ENCODE measurements at places on chromosomes 16 and 17. TPM values are rescaled to one million over a fixed set of nuclear protein-coding genes. Genes with fewer than 3 reads are reported as not detected.

Gene CCL1
- not detected for total RNA-seq

GRCh38 chr17:43914451-43914850 lies 7.1 kb upstream of the MPP2 start:
- no peak for DNase-seq

GRCh38 chr16:24116989-24117388 lies 139.1 kb upstream of the CACNG3 start:
- no peak for DNase-seq

DNA sequence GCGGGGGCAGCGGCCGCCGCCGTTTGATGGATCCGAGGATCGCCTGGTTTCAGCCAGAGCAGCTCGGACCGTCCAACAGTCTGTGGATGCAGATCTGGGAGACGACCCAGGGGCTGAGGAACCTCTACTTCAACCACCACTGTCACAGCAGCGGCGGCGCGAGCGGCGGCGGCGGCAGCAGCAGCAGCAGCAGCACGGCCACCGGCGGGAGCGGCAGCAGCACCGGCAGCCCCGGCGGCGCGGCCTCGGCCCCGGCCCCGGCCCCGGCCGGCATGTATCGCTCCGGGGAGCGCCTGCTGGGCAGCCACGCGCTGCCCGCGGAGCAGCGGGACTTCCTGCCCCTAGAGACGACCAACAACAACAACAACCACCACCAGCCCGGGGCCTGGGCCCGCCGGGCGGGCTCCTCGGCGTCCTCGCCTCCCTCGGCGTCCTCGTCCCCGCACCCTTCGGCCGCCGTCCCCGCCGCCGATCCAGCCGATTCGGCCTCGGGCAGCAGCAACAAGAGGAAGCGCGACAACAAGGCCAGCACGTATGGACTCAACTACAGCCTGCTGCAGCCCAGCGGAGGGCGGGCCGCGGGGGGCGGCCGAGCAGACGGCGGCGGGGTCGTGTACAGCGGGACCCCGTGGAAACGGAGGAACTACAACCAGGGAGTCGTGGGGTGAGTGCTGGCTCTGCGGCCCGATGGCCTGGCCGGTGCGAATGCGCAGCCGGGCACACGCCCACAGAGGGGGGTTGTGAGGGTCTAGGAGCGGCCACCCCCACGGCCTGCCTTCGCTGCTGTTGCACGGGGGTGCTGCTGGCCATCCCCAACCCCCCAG lies 702 bp downstream of the TENT4B start:
- no peak for DNase-seq

- no peak for DNase-seq
Measured at GRCh38 chr17:79011451-79012147, 2.0 kb upstream of the CANT1 start.
